ENCODE measurements at places on chromosomes 1 and 21.

DNA sequence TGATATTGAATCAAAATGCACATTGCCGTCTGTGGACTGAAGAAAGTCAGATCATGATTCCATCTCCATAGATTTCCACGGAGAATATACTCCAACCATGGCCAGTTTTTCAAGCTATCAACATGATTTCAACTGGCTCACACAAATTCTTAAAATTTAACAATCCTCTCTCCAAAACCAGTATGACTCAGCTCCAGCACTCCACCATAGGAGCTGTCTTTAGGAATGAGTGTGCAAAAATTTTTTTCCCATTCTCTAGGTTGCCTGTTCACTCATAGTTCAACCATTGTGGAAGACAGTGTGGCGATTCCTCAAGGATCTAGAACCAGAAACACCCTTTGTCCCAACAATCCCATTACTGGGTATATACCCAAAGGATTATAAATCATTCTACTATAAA lies 40.8 kb downstream of the RGL1 start:
- no peak for DNase-seq

DNA sequence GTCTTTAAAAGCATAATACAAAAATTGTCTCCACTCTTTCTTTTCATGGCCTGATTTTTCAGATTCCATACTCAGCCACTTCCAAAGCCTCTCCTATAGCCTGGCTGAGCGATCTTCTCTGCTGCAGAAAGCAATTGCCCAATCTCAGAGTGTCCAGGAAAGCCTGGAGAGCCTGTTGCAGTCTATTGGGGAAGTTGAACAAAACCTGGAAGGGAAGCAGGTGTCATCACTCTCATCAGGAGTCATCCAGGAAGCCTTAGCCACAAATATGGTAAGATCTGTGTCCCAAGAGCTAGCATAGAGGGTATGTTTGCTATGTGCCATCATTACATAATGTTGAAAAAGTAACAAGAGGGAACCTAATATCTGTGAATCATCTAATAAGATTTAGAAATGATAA lies 130.7 kb upstream of the BMP8A start:
- no peak for DNase-seq

DNA sequence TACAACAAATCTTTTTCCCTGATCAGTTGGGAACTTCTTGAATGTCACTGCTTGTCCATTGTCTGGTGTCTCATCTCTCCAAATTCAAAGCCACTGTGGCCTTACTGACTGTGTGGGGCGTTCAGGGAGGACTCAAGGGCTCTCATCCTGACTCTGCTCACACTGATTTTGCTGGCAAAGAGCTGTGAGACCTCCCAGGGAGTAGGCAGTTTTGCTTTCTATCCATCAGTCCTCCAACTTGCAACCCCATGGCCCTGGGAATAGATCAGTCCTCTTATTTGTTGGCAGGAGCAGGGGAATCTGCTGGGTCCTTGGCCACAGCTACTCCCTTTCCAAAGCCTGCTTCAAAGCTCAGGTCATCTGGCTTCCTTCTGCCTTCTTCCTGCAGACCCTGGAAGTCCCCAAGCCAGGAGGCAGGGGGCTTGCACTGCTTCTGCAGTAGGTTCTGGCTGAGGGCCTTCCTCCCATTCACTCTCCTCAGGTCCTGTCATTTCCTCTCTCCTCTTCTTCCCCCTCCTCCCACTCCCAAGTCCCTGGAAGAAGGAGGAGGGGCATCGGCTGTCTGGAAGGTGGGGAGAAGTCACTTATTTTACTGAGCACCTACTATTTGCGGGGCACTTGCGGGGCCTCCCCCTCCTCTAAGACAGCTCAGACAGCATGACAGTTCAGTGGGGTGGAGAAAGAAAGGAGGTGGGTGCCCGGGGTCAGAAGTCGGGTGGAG lies 876 bp upstream of the NAV1 start:
- DNase-seq = no peak

- DNase-seq = no peak
Observed at GRCh38 chr1:221886743-221887414, 145.0 kb upstream of the DUSP10 start.

- DNase-seq = no peak
Observed at GRCh38 chr21:44962403-44962966, 22.7 kb downstream of the SLX9 start.
